Stimulated activated CD4-positive, alpha-beta T cell treated with anti-CD3 and anti-CD28 coated beads, TNF-alpha, amount 100 ng/mL, for 4 hours (primary cell): ENCODE measurements at places on chromosomes 7 and 10.

- no peak for DNase-seq
These were observed 113.7 kb downstream of the CDK14 start for GRCh38 chr7:90709501-90710465.

DNA sequence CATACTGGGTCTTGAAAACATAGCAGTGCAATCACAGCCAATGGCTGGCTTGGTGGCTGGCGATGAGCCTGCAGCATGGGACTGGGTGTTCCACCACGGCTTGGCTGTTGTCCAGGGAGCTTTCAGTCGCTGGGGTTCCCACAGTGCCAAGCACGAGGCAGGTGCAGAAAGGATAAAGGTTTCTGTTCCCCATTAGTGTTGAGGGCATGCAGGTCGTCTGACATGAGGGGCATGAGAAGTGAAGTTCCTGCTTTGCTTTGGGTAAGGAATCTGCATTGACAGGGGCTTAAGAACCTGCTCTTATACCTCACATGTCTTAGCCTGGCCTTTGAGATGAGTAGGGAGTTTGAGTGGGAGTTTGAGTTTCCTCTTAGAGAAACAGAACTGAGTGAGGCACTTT is 9.0 kb upstream of the CFTR start:
- DNase-seq = no peak

- DNase-seq = no peak
These were observed 209.2 kb upstream of the PPP2R2D start for GRCh38 chr10:131691481-131692090.

GRCh38 chr10:62437696-62438095 is 63.5 kb downstream of the ZNF365 start:
- no peak for DNase-seq

DNA sequence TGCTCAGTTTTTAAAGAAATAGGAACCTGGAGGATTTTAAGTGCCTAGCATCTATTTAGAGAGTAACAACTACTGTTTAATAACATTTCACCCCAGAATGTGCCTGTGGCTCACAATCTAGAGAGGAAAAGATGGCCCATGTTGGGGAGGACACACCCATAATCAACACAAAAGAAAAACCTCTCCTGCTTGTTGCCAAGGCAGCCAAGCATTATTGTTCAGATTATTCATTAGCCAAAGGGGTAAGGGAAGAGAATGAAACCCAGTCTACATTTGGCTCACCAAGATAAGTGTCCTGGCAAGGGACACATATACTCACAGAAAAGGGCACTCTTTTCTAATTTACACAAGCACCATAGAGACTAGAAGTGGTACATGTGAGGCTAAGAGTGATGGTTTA is 17.7 kb upstream of the IFIT1B start:
- no peak for DNase-seq

DNA sequence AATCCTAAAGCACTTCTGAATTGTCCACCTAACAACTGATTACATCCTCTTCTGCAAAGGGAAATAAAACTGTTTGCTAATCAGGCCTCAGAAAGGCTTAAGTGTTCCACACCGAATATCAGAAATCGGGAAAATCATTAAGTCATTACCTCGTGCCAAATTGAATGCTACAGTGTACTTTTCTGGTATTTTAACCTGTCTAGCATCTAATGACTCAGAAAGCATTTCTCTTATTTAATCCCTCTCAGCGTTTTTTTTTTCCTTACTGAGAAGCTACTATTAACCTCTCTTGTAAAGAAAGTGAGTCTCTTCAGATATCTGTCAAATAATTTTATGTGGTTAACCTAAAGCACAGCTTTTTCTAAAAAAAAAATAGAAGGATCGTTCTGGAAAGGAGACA is 28.6 kb downstream of the VIM start:
- no peak for DNase-seq

GRCh38 chr7:121876656-121877500 is 3.9 kb downstream of the PTPRZ1 start:
- no peak for DNase-seq

DNA sequence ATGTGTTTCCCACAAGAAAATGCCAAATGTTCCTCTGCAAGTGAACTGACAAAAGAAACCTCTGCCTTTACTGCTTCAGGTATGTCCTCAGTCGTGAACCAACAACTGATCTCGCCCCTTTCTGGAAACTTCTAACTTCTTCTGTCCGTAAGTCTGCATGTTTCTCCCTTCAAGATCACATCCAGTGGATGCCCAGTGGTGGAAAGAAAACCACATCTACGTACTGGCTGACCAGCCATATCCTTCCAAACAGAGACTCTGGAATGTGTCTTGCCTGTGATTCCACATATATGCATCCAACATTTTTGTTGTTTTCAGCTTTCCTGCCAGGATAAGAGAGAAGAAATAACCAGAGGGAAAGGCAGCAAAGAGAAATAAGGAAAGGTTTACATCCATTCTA is 152.7 kb downstream of the GLI3 start:
- no peak for DNase-seq

DNA sequence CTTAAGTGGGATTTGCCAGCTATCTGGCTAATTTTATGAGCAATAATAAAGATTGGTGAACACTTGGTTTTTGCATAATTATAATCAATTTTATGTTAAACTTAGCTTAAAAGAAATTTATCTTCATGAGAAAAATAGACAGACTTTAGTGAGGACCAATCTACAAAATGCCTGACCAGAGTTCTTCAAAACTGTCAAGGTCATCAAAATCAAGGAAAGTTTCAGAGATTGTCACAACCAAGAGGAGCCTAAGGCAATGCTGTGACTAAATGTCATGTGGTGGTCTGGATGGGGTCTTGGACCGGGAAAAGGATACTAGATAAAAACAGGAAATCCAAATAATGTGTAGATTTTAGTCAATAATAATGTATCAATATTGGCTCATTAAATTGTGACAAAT is 17.7 kb upstream of the FAM170B start:
- no peak for DNase-seq

- DNase-seq = no peak
These were observed 254.1 kb downstream of the RELN start for GRCh38 chr7:103735377-103735776.

GRCh38 chr7:158759749-158760444 is 55.3 kb upstream of the NCAPG2 start:
- DNase-seq = no peak

- DNase-seq = no peak
These were observed 2.7 kb downstream of the CUL1 start for GRCh38 chr7:148701414-148701813.

- no peak for DNase-seq
These were observed 90.9 kb downstream of the BAMBI start for GRCh38 chr10:28768227-28768626.

DNA sequence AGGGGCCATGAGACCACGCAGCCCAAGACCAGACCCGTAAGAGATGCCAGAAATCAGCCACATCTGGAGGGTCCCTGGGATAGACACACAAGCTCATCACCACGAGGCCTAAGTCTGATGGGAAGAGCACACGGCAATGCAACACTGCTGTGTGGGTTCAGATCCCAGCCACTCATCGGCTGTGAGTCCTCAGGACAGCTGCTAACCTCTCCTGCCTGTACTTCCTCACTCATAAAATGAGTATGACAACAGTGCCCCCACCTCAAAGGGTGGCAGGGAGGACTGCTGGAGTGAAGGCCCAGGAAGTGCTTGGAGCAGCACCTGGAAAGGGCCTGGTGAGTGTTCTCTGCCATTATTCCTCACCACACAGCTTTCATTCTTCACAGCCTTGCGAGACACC is 60.9 kb downstream of the MAD1L1 start:
- DNase-seq = no peak

DNA sequence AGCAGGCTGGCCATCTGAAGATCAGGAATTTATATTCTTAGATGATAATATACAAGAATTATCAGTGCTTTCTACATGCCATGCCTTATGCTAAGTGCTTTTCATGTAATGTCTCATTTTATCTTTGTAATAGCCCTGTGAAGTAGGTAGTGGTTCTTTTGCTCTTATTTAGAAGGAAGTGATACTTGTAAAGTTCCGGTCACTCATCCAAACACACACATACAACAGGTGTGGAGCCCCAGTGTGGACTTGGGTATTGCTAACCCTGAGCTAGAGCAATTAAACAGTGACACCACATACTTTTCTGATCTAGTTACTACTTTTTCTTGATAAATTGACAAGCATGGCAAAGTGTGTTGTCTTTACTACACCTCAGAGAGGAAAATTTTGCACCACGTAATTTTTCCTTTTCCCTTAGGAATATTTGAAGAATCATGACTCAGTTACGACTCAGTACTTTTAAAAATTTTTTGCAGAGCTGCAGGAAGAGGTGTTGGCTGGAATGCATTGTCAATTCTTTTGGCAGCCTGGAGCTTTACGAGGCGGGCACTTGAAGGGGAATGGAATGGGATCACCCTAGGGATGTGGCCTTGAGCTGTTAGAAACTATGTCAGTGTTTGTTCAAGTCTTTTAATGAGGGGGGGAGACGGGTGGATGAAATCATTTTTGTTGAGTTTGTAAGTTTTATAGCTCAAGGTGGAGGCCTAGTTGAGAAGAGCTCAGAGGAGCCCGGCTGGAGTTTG is 212.5 kb upstream of the CELF2 start:
- DNase-seq = no peak

- DNase-seq = no peak
These were observed 97.4 kb downstream of the ARID5B start for GRCh38 chr10:61998937-61999336.

GRCh38 chr10:12194752-12195271 is 879 bp downstream of the NUDT5 start:
- DNase-seq = no peak

DNA sequence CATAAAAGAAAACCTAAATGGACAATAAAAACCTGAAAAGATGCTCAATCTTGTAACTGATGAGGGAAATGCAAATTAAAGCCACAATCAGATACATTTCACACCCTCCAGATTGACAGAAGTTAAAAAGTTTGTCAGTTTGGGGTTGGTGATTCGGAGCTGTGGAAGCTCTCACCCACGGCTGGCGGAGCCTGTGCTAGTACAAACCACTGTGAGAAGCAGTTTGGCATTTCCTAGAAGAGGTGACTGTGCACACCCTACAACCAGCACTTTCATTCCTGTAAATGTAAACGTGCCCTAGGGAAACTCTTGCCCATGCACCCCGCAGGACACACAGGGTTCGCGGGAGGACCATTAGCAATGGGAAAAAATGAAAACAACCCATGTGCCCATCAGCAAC is 114.1 kb downstream of the BMS1 start:
- no peak for DNase-seq

DNA sequence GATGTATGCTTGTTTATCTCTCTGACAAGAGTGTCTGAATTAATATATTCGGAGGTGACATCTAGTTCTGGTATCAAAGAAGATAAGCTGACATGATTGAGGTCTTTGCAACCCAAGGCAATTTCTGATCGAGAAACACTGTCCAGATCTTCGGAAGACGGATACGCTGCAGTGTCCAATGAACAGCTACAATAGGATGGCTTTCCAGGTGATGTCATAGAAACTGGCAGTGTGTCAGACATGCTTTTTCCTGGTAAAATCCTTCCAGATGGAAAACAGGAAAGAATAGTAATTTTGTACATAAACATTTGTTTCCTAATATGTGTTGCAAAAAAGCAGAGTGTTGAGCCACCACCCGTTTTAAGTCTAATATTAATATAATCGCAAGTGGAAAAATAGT is 33.4 kb downstream of the VWDE start:
- no peak for DNase-seq

DNA sequence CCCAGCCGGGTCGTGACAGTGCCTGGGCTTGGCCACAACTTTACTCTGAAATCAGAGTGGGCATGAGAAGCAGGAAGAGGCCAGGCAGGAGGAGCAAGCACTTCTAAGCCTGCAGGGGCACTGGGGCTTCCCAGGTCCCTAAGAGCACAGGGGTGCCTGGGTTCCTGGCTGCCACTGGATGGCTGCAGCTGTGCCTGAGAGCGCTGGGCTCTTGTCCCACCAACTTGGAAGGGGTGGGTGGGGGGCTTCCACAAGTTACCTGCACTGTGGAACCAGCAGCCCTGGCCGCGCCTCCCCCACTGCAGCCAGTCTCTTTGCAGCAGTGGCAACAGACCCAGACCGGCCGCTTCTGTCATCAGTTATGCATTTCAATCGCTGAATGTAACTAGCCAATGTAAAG is 434.7 kb upstream of the GRM3 start:
- DNase-seq = no peak

DNA sequence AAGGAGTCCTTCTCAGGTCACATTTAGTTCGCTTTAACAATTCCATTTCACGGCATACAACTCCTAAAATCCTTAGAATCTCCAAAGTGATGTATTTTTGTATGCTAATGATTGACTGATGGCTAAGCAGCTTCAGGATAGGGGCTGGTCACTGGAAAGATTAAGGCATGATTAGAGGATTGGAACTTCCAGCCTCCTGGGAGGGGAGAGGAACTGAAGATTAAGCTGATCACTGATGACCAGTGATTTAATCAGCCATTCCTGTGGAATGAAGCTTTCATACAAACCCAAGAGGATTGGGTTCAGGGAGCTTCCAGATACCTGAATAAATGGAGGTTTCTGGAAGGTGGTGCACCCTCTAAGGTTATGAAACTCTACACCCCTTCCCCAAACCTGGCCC is 123.9 kb upstream of the CDK13 start:
- no peak for DNase-seq

- no peak for DNase-seq
These were observed 295.3 kb downstream of the SKIDA1 start for GRCh38 chr10:21230219-21230618.

GRCh38 chr7:28006491-28006890 is 174.1 kb downstream of the JAZF1 start:
- DNase-seq = no peak

DNA sequence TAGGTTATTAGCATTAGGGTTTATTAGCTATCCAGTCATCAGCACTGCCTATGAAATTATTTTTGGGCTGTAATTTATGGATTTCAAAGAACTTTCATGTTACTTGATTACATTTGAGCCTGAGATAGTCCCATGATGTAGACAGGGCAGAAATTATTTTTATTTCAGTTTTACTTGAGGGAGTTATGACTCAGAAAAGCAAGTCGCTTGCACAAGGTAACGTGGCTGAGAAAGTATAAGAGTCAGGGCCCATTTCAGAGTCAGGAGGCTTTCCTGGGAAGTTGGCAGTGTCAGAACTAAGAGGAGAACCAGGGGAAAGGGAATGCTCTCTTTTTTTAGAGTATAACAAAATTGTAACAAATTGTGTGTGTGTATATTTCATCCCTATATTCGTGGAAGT is 16.5 kb downstream of the GATA3 start:
- no peak for DNase-seq

DNA sequence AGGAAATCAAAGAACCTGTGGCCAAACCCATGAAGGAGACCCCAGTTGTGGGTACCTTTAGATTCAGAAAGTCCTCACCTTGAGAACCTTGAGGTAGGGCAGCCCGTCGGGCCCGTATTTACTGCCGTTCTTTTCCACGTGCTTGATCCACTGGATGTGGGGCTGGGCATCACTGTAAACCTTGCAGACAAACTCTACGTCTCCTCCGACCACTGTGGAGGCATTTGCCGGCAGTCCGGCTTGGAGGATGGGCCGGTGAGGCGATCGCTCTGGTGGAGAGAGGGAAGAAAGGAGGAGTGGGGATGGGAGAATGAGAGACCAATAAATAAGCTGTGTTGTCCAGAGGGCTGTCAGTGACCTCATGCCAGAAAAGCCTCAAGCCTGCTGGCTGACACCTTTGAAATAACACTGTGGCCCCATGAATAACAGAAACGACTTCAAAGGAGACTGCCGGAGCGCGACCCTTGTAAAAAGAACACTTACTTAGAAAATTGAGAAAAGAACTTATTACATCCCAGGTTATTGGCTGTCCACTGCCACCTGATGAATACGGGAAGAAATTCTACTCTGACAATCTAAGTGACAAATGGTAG is 78.2 kb downstream of the FGFR2 start:
- no peak for DNase-seq

GRCh38 chr7:27661811-27662489 is 733 bp downstream of the HIBADH start:
- peak; percentile 1 for DNase-seq

GRCh38 chr7:126696256-126697038 is 556.3 kb downstream of the GRM8 start:
- DNase-seq = no peak
